ENCODE measurements at places on chromosomes 1 and 21.

GRCh38 chr1:51623025-51623424 lies 6.1 kb downstream of the OSBPL9 start:
- DNase-seq = no peak

GRCh38 chr1:30523055-30524020 lies 200.0 kb downstream of the MATN1 start:
- DNase-seq = peak; percentile 89

DNA sequence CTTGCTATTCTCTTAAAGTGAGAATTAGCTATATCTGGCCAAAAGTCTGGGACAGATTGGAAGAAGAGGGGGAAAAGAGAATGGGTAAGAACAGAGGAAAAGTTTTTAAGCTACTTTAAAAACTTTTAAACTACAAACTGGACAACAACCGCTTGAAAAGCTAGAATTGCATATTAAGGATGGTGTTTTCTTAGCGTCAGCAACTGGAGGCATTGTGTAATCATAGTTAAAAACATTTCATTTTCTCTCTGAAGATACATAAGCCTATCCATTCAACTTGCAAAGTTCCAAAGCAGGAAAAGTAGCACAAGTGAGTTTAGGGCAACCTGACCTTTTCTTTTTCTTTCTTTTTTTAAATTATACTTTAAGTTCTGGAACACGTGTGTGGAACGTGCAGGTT lies 10.9 kb downstream of the PBX1 start:
- no peak for DNase-seq

DNA sequence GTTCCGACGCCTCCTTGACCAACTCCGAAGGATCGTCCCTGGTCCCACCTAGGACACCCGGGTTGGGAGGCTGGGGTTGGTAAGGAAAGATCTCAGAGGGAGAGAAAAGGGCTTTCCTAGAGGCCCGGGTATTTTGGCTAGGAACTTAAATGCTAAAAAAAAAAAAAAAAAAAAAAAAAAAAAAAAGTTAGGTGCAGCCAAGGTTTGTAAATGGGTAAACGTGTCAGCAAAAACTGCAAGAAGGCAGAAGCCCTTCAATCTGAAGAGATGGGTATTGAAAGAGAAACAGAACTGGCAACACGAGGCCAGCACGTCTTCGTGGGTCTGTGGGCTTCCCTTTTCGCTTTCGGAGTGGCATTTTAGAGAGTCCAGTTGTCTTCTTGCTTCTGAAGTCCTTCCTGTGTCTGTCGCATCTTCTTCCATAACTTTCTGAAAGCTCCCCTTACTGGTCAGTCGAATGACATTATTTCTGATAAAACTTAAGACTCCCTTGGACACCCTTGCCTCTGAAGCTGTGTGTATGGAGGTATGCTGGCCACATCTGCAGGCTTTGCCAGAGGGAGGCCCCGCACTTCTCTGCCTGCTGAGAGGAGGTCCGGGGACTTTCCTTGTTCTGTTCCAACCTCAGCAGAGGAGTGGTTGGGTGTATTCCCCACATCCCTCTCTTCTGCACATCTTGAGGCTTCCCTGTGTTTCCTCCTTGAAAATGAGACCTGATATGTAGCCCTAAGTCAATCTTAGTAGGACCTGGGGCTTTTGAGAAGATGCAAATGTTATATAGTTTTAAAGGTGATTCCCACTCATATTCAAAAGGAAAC lies 745 bp downstream of the RCSD1 start:
- DNase-seq = no peak
